CD4-positive, alpha-beta memory T cell (primary cell): ENCODE measurements at places on chromosomes 4 and X. TPM values are rescaled to one million over a fixed set of nuclear protein-coding genes. Genes with fewer than 3 reads are reported as not detected.

- DNase-seq: no peak
These were observed 52.5 kb downstream of the F11 start for GRCh38 chr4:186318481-186318880.

GRCh38 chr4:138981930-138982390, 33.6 kb upstream of the NOCT start:
- no peak for DNase-seq

- no peak for DNase-seq
These were observed 10.4 kb downstream of the RAB9A start for GRCh38 chrX:13699183-13699826.

DNA sequence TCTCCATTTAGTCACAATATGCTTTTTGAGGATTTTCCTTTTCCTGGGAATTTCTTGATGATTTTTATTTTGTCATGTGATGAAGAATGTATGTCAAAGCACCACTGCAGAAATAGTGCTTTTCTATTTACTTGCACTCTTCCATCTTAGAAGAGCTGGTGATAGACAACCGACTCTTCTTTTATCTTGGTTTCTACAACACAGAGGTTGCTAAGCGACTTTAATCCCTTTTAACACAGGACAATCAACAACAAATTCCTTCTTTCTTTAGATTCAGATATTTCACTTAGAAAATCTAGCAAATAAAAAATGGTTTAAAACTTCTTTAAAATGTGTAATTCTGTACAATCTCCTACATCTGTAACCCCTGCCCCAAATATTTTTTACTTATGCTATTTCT, 34.6 kb downstream of the TET2 start:
- DNase-seq: no peak

DNA sequence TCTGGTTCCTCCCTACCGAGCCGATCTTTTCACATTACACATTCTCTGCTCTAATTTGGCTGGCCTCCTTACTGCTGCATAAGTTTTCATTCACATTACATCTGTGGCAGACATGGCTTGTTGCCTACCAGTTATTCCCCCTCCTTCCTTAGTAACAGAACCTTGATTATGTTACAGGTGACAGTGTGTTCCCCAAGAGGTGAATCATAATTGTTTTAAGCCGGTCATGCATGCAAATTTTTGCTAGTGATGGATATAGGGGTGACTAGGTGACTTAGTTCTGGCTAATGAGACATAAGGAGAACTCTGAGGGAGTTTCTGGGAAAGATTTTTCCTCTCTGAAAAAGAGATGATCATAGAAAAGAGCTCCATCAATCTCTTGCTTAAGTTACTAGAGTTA, 8.4 kb upstream of the LAMP2 start:
- DNase-seq: no peak

GRCh38 chr4:88660446-88661294, 37.0 kb downstream of the NAP1L5 start:
- no peak for DNase-seq

- no peak for DNase-seq
These were observed 19.9 kb upstream of the SLC7A11 start for GRCh38 chr4:138262030-138262429.

- DNase-seq: no peak
These were observed 831.1 kb upstream of the PABPC4L start for GRCh38 chr4:135032670-135033069.

DNA sequence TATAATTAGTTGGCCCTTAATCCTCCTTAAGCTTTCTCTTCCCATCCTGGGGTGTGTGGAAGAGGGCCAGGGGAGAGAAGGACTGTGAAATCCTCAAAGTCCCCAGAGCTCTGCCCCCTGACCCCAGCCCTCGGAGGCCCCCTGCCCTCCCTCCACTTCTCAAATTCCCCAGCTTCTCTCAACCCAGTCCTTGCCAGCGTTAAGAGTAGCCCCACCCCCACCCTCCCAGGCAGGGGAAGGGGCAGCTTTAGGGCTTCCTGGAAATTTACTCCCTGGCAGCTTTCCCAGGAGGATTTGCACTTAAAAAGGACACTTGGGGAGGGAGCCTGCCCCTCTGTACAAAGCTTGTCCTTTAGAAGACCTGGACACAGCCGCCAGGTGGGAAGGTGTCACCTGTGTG, 11.8 kb upstream of the CD40LG start:
- DNase-seq: no peak

DNA sequence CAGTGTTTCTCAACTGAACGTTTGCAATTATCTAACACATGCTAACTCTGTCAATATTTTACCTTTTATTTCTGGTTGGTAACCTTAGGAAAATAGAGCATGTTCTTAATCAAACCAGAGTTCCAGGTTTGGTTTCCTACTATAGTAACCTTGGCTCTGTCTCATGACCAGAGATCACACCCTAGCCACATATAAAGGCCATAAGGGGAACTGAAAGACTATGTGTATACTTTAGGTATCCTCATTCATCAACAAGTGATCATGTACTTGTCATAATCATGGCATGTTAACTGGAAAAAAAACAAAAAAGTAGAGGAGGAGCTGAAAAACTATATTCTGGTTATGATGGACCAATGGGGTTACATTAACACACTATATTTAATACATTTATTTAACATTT, 302.4 kb downstream of the TEX13A start:
- DNase-seq: no peak

GRCh38 chrX:71941776-71942175, 31.1 kb downstream of the NHSL2 start:
- no peak for DNase-seq

The FAM13A gene
- 13.8 TPM for polyA plus RNA-seq

DNA sequence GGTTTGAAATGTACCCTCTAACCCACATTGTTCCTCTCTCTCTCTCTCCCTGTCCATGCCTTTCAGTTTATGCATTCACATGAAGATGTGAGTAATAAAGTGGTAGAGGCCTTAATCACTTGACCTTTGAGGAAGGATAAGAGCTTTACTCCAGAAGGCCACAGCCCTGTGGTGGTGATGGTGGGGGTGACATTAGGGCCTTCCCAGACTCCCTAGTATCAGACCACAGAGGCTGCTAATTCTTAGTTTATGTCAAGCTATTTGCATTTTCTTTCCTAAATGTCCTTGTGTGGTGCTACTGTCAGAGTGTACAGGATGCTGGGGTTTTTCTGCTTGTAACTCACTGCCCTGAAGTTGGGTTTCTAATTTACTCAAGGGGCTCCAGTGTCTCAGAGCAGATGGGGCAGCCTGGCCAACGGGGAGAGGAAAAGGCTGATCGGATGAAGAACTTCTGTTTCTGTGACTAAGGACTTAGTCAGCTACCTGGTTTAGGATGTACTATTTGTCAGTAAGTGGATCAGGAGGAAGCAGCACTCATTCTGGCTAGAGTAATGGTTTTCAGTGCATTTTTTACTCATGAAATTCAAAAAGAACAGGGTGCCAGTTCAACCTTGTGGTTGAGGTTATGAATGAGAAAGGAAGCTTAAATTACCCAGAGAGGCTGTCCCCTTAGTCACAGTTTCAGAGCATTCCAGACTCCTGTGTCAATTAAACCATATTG, 509.6 kb upstream of the DIPK2B start:
- no peak for DNase-seq

GRCh38 chr4:109511414-109511813, 48.6 kb upstream of the MCUB start:
- no peak for DNase-seq

The TMEM184C gene
- polyA plus RNA-seq: 27.6 TPM

- no peak for DNase-seq
These were observed 3.2 kb downstream of the PRDX4 start for GRCh38 chrX:23670528-23670927.
